ENCODE measurements at places on chromosomes 6 and 20. TPM values are rescaled to one million over a fixed set of nuclear protein-coding genes. Genes with fewer than 3 reads are reported as not detected.
A peak's percentile ranks its signal among the peaks of the same experiment; 100 is the strongest.

- peak; percentile 23 for DNase-seq
These were observed 108.5 kb downstream of the DHX35 start for GRCh38 chr20:39070484-39071231.

Gene DEFB124
- total RNA-seq: not detected

DNA sequence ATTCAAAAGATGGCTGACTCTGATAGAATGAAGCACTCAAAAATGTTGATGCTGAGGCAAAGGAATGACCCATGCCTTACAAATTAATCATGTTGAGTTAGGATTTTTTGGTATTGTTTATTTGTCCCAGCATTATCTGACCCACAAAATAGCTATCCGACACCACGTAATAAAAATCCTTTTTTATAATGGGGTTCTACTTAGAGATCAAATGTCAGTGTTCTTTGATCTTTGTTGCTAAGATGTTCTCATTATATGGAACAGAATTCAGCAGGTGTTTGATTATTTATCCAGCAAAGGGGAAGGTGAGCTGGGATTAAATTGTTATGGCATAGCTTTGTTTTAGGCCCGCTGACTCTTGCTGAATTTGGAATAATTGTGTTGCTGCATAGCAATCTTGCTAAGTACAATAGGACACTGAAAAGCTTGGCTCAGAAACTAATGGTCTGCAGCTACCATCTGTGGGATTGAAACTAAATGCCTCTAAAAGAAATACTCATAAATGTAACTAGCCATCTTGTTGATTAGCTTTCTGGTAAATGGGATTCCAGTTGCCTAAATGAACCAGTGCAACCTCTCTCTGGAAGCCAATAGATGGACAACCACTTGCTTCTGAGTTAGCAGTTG is 180.2 kb upstream of the HDAC2 start:
- DNase-seq: no peak

- DNase-seq: peak; percentile 92
These were observed 26.0 kb upstream of the PPP1R16B start for GRCh38 chr20:38779247-38780097.

GRCh38 chr6:33742092-33742491 is 4.6 kb downstream of the IP6K3 start:
- DNase-seq: no peak

- no peak for DNase-seq
These were observed 178.7 kb downstream of the GJA1 start for GRCh38 chr6:121614115-121614514.

Gene ENPP5
- total RNA-seq: 4.5 TPM

DNA sequence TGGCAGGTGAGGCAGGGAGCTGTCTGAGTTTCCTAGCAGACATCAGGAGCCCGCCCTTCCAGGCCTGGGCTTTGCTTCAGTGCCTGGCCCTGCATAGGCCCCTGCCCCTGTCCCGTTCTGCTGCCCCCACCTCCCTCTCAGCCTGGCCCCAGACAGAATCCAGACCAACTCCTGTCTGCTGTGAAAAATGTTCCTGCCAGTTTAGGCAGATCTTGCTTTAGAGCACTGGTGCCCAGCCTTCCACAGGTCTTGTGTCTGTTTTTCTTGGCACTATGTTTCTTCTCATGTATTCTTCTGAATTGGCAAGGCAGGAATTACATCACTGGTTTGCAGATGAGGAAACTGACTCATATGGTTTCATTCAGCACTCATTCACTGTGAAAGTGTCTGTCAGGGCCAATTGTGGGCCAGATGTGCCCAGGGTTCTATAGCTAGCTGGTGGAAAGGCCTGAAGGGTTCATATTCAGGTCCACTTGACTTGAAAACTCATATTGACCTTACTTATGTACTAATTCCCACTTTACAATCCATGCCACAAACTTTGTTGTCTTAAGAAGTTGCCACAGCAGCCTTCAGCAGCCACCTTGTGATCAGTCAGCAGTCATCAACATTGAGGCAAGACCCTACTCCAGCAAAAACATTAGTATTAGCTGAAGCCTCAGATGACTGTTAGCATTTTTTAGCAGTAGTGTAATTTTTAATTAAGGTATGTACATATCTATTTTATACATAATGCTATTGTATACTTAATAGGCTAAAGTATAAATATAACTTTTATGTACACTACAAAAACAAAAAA is 40.5 kb downstream of the HLA-F start:
- no peak for DNase-seq

DNA sequence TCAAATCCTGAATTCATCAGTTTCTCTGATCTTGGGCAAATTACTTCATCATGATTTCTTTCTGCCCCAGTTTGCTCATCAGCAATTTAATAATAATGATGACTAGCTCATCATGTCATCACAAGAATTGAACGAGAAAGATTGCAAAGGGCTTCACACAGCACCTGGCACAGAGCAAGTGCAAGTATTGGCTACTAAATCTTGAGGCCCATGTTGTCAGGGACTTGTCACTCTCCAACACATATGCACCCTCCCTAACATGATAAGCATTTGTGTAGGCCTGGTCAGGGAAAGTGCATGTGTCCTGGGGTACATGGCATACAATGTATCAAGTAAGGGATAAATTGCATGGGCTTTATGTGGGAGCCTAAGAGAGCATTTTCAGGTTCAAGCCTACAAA is 6.4 kb downstream of the SMLR1 start:
- DNase-seq: no peak

Gene TGM3
- total RNA-seq: not detected
